ENCODE measurements at places on chromosomes 6 and 20. TPM values are rescaled to one million over a fixed set of nuclear protein-coding genes. Genes with fewer than 3 reads are reported as not detected.

DNA sequence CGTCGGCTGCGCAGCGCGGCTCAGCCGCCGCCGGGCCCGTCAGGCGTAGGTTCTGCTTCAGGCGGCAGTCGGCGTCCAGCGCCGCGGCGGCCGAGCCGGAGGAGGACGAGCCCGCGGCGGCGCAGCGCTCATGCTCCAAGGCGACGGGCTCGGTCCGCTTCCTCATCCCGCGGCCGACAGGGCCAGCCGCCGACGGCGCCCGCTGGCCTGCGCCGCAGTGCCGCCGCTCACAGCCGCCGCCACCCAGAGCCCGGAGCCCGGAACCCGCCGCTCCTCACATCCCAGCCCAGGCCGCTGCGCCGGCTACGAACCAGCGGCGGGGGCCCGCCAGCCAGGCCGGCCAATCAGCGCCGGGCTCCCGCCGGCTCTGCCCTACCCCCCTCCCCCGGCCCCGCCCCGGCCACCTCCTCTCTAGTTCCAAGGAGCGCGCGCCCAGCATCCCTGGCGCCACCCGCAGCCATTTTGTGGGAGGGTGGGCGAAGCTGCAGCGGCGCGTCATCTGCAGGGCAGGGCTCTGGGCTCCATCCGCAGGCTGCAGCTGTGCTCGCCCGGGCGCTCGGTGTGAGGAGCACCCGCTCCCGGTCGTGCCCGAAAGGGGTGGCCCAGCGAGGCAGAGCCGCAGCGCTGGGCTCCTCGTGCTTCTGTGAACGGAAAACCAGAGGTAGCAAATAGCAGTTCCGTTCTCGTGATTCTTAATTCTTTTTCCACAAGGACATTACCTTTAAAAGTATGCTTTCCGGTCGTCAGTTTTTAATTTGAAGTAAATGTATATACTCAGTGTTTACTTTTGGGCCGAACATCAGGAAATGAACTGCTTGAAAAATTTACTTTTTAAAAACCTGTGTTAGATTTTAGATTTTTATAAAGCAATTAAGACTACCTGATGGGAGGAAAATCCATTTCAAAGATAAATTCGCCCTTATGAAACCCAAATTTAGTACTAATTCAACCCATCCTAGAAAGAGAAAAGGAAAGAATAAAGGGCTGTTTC, at the start of gene ABHD12:
Gene ABHD12 (minus strand): TSS at position 298 of the 991 bp plus-strand sequence. CDS start 132 bp downstream, at position 166.
- peak; percentile 96 for DNase-seq

DNA sequence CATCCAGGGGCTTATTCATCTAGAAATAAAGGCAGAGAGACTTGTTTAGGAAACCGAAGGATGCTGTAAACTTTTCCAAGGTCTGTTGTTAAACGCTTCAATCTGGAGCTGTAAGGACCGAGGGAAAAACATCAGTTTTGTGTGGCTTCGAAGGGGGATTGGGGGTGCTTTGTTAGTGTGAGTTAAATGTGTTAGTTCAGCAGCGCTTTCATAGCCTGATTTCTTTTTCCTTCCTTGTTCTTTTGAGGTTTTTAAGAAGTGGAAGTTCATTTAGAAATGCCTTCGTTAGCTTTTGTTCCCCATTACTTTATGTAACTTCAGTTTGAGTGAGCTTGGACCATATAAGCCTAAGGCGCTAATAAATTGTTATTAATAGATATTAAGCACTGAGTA, 1.5 kb downstream of the ANKS1A start:
- no peak for DNase-seq

DNA sequence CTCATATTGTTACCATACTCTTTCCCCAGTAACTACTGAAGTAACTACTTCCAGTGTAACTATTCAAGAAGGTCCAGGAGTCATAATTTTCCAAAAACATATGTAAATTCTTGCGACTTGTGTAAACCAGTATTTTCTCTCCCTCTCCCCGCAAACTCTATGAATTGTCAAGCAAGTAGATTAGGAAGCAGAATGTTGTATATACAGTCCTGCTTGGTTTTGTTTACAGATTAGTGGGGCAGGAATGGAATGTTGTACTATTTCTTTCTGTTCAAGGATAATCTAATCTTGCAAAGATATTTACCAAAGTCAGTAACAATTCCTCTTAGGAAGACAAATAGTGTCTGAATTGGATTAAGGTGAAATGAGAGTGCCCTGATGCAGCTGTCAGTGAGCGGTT, 234.9 kb upstream of the PLN start:
- DNase-seq = no peak

DNA sequence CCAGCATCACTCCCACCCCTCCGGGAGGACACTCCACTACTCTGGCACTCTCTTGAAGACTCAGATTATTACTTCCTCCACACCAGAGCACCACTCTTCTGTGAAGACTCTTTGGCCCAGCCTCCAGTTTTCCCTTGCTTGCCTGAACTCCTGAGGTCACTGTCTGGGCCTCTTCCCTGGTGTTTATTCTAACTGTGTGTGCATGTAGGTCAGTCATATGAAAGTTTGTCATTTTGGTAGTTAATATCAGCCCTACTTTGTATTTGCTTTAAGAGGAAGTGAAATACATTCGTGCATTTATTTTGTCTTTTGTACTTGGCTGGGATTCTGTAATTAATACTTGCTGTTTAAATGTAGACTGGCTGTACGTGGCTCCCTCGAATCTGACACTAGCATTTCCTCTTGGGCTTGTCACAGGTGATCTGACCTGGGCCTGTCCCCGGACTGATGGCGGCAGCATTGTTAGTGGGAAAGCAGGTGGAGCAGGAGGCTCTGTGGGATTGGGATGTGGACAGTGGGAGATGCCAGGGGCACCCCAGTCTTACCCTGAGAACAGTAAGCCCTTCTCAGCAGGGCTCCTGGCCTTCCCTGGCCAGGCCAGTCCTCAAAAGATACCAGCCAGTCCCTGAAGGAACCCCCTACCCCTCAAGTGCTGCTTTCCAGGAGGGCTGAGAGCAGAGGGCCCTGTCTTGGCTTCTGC, 350.5 kb downstream of the CDC5L start:
- no peak for DNase-seq

GRCh38 chr6:2183752-2184151, 61.7 kb downstream of the GMDS start:
- no peak for DNase-seq

DNA sequence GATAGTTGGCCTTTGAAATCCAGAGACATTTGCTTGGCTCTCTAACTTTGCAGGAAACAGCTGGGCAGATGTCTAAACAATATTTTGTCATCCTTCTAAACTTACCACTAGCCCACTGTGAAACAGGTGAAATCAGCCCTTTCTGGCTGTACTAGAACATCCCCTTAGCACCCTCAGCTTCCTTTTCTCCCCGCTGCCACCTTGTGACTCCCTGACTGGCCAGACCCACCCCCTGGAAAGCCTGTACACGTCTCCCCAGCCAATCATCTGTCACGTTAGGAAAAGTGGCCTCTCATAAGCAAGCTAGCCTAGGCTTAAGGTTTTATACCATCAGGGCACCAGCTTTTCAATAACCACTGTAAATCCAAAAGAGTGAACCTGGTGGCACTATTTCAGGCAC, 88.6 kb upstream of the E2F3 start:
- DNase-seq = no peak

DNA sequence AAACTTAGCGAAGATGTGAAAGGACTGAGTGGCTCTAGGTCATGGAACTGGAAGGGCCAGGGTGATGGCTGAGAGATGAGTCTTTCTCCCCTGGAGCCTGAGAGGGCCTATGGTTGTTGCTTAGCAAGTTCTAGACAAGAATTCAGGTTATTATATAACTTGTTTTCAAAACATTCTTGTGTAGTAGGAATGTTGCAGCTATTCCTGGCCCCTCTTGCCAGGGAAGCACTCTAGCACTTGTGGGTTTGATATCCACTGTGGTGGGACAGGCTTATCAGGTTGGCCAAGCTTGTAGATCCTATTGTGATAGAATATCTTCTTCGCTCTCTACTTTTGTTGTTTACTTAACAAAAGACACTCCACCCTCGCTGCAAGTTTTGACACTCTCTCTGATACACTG, 211.8 kb upstream of the CITED2 start:
- DNase-seq = no peak

- no peak for DNase-seq
Observed at GRCh38 chr6:107056796-107057195, 28.8 kb downstream of the MTRES1 start.

DNA sequence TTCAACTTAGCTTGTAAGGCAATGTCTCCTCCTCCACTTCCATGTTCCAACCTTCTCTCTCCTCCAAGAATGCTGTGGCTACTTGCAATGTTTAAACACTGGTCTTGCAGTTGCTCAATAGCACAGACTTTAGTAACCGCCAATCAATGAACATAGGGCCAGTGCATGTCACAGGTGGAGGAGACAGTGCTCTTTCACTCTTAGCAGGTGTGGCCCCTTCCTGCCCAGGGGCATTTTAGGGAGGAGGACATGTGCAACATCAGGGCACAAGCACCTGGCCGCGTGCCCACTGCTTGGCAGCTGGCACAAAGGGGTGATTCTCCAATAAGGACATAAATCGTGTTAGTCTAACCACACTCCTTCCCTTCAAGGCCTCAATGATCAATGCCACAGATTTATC, 41.3 kb downstream of the ADGRF1 start:
- DNase-seq = no peak

GRCh38 chr6:70103798-70104197, 199.1 kb downstream of the COL9A1 start:
- no peak for DNase-seq

DNA sequence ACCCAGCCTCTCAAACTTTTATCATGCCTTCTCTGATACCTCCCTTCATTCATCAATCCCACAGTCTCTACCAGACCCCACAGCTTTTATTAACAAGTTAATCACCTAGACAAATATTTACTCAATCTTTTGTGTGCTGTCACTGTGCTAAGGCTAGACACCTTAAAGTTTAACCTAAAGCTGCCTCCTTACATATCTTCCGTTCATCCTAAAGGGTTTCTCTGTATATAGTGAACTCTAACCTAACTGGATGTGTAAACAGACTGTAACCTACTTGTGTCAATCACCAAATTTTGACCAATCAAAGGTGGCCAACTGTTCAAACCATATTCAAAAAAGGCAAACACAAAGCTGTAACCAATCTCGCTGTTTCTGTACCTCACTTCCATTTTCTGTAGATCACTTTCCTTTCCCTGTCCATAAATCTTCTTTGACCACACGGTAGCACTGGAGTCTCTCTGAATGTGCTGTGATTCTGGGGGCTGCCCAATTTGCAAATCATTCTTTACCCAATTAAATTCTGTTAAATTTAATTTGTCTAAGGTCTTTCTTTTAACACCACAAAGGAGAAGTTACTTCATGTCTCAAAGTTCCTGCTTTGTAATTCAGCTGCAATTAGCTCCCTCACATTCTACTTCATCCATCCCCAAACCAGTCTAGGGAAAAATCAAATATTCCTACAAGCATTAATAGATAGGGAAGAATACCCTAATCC, 72.5 kb downstream of the ARHGAP18 start:
- DNase-seq = no peak

DNA sequence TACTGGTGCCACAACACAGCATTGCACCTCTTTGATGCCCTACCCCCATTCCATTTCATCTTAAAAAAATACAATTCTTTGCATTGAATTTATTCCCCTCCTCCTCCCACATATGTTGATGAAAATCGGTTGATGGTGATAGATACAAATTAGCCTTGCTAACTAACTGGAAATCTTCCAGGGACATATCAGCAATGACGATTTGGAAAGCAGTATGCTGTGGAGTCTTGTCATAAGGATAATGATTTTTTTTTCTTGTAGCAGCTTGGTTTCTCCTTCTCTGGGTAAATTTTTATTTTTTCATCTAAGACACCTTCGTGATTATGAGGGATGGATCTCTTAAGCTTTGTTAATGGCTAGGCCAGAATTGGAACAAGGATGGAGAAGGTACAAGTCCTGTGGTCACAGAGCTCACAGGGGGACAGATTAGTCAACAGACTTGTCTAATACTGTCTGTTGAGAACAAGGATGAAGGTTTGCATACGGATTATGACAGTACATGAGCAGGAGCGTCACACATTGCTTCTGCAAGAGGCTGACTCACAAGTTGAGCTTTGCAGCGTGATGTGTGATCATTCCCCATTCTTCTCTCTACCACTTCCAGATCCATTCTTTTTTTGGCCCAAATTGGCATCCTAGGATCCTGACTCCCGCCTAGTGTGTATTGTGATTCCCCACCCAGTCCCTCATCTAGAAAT, 233.1 kb upstream of the FERMT1 start:
- DNase-seq = no peak

- DNase-seq = no peak
Observed at GRCh38 chr6:33164665-33165373, 27.4 kb downstream of the COL11A2 start.

DNA sequence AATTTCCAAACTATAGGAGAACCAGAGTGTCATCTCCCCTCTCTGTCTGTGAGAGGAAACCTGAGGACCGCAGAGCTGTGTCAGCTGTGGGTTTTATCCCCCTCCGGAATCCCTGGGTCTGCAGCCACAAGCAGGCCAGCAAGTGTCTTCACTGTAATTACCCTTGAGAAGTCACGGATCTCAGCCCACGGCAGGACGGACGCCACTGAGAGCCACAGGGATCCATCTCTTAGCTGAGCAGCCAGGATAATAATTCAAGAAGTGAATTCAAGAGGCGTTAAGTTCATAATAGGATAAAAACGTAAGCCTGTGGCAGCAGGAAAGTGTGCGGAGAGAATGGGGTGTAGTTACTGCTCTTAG, 37.0 kb downstream of the DLL1 start:
- no peak for DNase-seq

- DNase-seq = no peak
Observed at GRCh38 chr6:105839266-105839665, 246.9 kb upstream of the PRDM1 start.

DNA sequence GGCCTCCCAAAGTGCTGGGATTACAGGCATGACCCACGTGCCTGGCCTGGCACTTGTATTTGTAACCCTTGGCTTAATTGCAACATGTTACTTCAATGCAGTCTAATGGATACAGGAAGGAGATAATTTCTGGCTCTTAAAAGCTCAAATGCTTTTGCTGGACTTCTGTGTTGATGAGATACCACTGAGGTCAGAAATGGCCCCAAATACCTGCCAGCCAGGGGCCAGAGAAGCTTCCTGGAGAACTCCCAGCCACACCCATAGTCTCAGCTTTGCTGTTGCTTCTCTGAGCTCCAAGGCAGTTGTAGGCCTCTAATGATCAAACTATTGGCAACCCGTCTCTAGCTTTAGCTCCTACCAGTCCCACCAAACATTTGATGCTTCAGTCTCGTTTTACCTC, 14.2 kb upstream of the ZNFX1 start:
- DNase-seq = no peak

Gene GCNT2
- total RNA-seq = 3.1 TPM

Gene CLIC5
- total RNA-seq = 8.0 TPM

Gene SLC44A4
- total RNA-seq = 79.8 TPM

Gene BHLHE23
- not detected for total RNA-seq

Gene PCSK2
- total RNA-seq = not detected

Gene TENT5A
- 21.6 TPM for total RNA-seq

Gene SYNDIG1
- total RNA-seq = 4.6 TPM

Gene RIPPLY2
- total RNA-seq = 0.86 TPM

Gene IP6K3
- total RNA-seq = 2.6 TPM

Measured in ureter (tissue), 1 donor.